AG04449 (cell line): ENCODE measurements at places on chromosomes 4 and X.

- DNase-seq = no peak
Observed at GRCh38 chr4:13656569-13657405, 29.3 kb upstream of the BOD1L1 start.

DNA sequence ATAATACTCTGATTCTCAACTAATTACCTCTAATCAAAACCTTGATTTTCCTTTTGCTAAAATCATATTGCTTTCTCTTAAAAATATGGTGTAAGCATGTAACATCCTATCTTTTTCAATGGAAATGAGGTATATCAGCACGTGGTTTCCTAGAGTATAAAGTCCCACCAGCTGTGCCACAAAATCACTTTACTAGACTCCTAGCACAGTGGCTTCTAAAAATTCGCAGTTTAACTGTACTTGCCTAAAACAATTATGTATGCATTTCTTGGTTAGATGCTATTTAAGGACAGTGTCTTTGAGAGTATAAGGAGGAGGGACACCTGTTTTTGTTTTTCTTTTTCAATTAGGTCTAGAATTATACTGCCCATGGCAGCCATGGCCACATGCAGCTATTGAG, 62.8 kb downstream of the GK start:
- DNase-seq = no peak

DNA sequence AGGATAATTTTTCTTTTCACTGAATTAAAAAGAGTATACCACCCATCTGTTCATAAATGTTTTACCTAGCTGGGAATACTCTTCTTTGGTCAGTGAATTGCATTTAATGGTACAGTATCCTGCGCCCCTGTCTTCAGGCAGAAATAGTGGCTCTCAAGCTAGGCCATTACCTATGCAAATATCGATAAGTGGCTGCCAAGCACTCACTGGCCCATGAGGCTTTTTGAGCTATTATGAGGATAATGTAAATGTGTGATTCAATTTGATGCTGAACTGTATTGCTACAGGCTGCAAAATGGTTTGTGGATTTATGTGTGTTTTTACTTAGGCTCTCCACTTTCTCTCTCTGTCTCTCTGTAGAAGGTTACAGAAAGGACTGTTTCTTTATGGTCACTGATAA, 30.1 kb upstream of the MTMR1 start:
- no peak for DNase-seq

DNA sequence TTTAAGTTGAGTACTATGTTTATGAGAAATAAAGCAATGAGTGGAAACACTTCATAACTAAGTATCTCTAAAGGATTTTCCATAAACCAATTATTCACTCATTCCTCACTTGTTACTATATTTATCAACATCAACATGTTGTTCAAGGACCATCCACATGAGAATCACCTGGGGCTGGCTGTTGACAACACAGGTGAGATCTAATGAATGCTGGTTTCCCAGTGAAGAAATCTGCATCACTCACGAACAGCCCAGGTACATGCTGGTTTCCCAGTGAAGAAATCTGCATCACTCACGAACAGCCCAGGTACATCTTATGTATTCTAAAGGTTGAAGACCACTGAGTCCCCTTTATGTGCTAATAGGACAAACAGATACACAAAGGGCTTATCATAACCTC, 32.5 kb downstream of the TSPAN5 start:
- no peak for DNase-seq

- peak; percentile 0 for DNase-seq
Observed at GRCh38 chr4:113094802-113095201, 45.3 kb downstream of the ANK2 start.
